ENCODE measurements at places on chromosomes 7 and 10. TPM values are rescaled to one million over a fixed set of nuclear protein-coding genes. Genes with fewer than 3 reads are reported as not detected.

Gene ENTPD1
- total RNA-seq, result 0.17 TPM

Gene C10orf53
- total RNA-seq, result not detected

Gene ATP6V1F
- 83.7 TPM for total RNA-seq

Gene FZD8
- total RNA-seq, result 8.9 TPM

Gene CNPY1
- not detected for total RNA-seq

Gene SOSTDC1
- total RNA-seq, result not detected

Gene TSC22D4
- total RNA-seq, result 35.2 TPM

Gene GDF2
- not detected for total RNA-seq

Gene ELFN1
- total RNA-seq, result 0.83 TPM

Gene DEPP1
- 25.0 TPM for total RNA-seq
